ENCODE measurements at places on chromosomes 7 and 10.

DNA sequence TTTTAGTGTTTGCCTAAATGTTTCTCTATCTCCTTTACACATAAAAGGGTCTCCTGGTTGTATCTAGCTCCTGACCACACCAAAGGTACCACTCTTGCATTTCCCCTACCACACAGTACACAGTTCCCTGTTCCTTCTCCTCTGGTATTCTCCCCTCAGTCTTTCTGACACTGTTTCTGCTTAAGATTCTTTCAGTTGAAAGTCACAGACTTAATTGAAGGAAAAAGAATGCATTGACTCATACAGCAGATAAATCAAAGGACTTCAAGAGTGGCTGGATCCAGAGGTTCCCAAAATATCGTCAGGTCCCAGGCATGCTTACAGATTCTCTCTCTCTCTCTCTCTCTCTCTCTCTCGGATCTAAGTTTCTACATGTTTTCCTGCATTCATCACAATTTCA is 185.6 kb upstream of the LRGUK start:
- no peak for DNase-seq

- DNase-seq = no peak
Observed at GRCh38 chr7:87137271-87137670, 15.0 kb upstream of the DMTF1 start.

DNA sequence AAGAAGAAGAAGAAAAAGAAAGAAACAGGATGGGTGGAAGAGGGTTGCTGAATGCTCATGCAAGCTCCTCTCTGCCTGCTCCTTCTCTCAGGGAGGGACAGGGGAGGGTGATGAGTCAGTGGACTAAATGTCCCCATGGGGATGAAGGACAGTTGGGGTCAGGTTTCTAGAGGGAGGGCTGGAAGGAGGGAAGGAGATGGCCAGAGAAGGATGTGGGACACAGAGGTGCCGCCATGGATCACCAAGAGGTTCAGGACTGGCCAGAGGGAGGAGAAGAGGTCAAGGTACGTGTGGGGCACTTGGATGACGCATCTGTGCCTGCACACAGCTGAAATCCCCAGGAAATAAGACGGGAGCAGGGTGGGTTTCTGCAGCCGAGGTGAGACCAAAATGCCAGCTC is 88.9 kb upstream of the GTF2I start:
- DNase-seq = no peak

- DNase-seq = no peak
Observed at GRCh38 chr7:123622660-123623386, 21.2 kb downstream of the ASB15 start.

- peak; percentile 98 for DNase-seq
Observed at GRCh38 chr7:130356121-130356875, 11.7 kb downstream of the CPA5 start.

DNA sequence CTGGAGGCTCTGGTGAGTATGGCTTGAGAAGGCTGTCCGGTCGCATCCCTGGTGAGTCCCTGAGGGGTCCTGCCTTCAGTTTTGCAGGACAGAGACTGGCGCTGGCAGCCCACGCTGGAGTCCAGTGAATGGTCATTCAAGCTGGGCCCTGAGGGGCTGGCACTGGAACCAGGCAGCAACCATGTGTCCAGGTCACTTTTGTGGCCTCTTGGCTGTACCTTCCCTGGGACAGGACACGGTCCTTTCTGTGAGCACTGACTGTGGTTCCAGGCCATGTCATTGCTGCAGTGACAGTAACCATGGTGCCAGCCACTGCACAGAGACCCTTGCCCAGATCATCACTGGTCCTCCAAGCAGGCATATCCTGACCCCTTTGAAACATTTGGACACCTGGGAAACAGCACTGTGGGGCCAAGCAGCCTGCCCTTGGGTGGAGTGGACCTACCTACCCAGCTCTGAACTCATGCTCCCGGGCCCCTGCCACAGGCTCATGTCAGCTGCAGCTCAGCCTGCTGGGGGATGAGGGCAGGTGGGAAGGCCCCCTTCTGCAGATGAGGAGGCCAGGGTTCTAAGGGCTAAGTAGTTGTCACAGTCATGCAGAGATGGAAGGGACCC is 72.1 kb downstream of the ADCY1 start:
- no peak for DNase-seq

DNA sequence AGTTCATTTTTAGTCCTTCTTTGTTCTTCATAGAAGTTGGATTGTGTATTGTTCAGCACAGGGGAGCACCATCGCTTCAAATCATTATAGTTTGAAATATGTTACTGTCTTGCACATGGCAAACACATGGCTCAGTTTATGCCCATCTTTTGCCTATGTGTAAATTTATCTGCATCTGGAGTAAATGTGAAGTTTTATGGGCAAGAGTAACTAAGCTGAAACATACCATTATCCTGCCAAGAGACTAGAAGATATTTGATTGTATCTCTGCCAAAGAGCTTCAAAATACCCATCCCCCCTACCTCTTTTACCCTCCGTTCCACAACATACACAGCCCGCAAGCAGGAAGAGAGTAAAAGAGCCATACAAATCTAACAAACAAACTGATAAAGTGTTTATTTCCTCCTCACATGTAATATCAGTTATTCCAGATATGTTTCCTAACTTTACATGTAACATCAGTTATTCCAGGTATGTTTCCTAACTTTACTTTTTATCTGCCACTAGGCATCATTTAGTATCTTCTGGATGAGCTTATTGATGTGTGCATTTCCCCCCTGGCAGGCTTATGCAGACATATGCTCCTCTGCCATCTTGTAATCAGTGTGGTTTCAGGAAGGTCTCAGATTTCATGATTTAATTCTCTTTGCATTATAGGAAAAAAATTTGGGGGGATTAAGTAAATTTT is 127.7 kb downstream of the SRI start:
- DNase-seq = no peak

DNA sequence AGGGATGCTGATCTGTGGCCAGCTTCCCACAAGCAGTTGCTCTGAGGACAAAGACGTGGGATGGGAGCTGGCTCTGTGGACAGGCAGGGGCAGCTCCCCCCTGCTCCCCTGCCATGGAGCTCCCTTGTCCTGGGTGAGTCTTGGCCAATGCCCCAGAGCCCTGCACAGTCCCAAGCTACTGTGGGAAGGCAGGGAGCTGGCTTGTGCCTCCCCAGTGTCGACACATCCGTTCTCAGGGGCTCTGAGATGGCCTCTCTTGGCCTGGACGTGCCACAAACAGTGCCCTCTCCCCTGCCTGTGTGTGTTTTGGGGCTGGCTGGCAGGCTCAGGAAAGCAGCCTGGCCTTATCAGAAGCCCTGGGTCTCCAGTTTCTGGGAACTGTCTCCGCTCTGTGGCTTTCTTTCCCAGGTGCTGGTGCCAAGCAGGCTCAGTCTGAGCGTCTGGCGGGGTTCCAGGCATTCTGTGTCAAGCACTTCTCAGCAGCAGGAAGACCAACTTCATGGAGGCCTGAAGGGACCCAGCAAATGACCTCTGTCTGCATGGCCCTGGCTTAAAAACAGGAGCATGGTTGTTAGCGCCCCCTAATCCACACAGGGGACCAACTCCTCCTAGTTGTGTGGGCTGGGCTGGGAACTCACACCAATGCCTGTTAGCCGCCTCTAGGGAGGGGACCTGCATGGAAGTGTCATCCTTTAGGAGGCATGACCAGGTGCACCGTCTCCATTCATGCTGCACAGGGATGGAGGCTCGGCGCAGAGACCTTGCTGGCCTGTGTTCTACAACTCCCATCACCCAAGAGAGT is 375.2 kb downstream of the RPS24 start:
- DNase-seq = no peak

DNA sequence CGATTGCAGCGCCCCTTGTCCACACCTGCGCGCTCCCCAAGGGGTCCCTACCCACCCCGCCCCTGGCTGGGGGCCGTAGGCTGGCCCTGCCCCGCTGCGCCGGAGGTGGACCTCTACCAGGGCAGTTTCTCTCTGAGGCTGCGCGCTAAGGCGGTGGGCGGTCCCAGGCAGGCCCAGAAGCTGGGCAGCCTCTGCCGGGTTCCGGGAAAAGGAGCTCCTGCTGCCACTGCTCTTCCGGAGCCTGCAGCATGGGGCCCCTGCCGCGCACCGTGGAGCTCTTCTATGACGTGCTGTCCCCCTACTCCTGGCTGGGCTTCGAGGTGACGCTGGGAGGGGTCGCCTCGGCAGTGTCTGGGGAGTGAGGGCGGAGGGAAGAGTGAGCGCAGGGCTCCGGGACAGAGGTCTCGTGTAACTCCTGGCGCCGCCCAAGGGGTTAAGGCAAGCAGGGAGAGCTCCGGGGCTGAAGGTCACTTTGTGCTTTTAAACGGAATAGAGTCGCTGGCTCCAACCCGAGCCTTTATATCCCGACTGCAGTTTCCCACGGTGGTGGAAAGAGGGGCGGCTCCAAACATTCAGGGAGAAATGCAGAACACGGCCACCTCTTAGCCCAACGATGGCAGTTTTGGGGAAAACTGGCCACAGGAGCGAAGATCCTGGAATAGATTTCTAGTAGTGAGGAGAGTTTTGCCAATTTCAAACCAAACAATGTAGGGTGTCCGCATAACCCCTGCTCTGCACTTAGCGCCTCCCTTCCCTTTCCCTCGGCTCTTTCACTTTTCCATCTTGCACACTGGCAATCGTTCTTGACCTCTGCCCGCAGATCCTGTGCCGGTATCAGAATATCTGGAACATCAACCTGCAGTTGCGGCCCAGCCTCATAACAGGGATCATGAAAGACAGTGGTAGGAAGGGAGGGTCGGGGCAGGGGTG is at the start of gene GSTK1:
GSTK1 (plus strand) TSS at position 176 of the 930 bp plus-strand sequence; CDS start at position 249, 73 bp downstream.
- DNase-seq = no peak

GRCh38 chr10:131854579-131855335 is 46.1 kb upstream of the PPP2R2D start:
- DNase-seq = no peak

- no peak for DNase-seq
Observed at GRCh38 chr7:36810489-36810888, 86.2 kb upstream of the AOAH start.

GRCh38 chr10:97292097-97292861 is at the start of gene ARHGAP19:
Gene ARHGAP19 (minus strand): TSS chr10:97292637. CDS start chr10:97292627, 10 bp downstream.
- DNase-seq = peak; percentile 93

- no peak for DNase-seq
Observed at GRCh38 chr10:116521424-116522290, 24.1 kb upstream of the PNLIP start.

GRCh38 chr7:127418459-127418858 is 26.0 kb upstream of the ZNF800 start:
- DNase-seq = no peak

- no peak for DNase-seq
Observed at GRCh38 chr7:55148571-55148970, 129.8 kb downstream of the EGFR start.
